Left renal pelvis (tissue), 4 donors: ENCODE measurements at places on chromosomes 4 and X.

GRCh38 chrX:105872941-105873340 is 50.6 kb downstream of the NRK start:
- no peak for DNase-seq

DNA sequence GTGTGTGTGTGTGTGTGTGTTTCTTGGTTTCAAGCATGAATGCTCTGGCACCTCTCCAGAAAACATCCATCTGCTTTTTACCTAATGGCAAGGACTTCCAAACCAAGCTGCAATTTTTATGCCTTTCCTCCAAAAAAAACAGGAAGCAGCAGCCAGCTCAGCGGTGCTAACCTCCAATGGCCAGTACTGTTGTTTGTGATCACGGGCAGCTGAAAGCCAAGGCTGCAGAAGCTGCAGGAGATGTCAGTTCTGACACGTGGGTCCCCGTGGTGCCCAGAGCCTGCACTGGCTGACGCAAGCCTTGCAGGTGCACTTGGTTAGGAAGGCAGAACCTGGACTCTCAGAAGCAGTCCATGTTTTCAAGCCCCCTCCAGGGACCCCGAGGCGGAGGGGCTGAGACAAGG is 313.6 kb upstream of the DDX53 start:
- DNase-seq: no peak

- no peak for DNase-seq
Measured at GRCh38 chr4:122584519-122584918, 36.3 kb downstream of the IL21 start.

GRCh38 chrX:22097012-22097694 is 65.0 kb downstream of the PHEX start:
- DNase-seq: no peak
